ENCODE measurements at places on chromosomes 16 and 17. TPM values are rescaled to one million over a fixed set of nuclear protein-coding genes. Genes with fewer than 3 reads are reported as not detected.

CTRB2 gene
- not detected for total RNA-seq

SLC46A1 gene
- 2.5 TPM for total RNA-seq

KRTAP9-4 gene
- total RNA-seq, result not detected

HBA1 gene
- total RNA-seq, result not detected

SLFN12 gene
- total RNA-seq, result 56.1 TPM

ALG1 gene
- 38.5 TPM for total RNA-seq

CDH16 gene
- total RNA-seq, result not detected

ASGR1 gene
- 0.16 TPM for total RNA-seq

CTRB1 gene
- total RNA-seq, result not detected

SPATA20 gene
- total RNA-seq, result 35.7 TPM

KCNAB3 gene
- 0.45 TPM for total RNA-seq

TNP2 gene
- not detected for total RNA-seq

RNF112 gene
- not detected for total RNA-seq

KRTAP4-16 gene
- not detected for total RNA-seq

ATP1B2 gene
- not detected for total RNA-seq

CDK5R1 gene
- 2.9 TPM for total RNA-seq

GGA3 gene
- total RNA-seq, result 13.8 TPM

IL17C gene
- total RNA-seq, result not detected

CCDC78 gene
- total RNA-seq, result 0.26 TPM

CNOT1 gene
- 123 TPM for total RNA-seq

CCNF gene
- total RNA-seq, result 43.4 TPM

MRPL27 gene
- total RNA-seq, result 88.5 TPM

ALOX12 gene
- total RNA-seq, result not detected

WSCD1 gene
- 0.32 TPM for total RNA-seq

NXPH3 gene
- total RNA-seq, result 2.2 TPM

PPP1R27 gene
- not detected for total RNA-seq

CCDC40 gene
- 2.2 TPM for total RNA-seq

LLGL2 gene
- total RNA-seq, result 6.6 TPM

GPR142 gene
- total RNA-seq, result not detected

NOTUM gene
- total RNA-seq, result 2.4 TPM

CHMP6 gene
- total RNA-seq, result 26.3 TPM

EVI2A gene
- total RNA-seq, result 10.7 TPM

LGALS3BP gene
- 485 TPM for total RNA-seq

TNS4 gene
- not detected for total RNA-seq

MYOCD gene
- total RNA-seq, result 3.2 TPM

IRF8 gene
- total RNA-seq, result 0.56 TPM

NPB gene
- 0.84 TPM for total RNA-seq

PIRT gene
- not detected for total RNA-seq

ZNF385C gene
- total RNA-seq, result not detected

KRT26 gene
- total RNA-seq, result not detected

CIBAR2 gene
- total RNA-seq, result not detected

MED31 gene
- total RNA-seq, result 47.9 TPM

KIF1C gene
- 102 TPM for total RNA-seq

DOC2A gene
- not detected for total RNA-seq

CDH1 gene
- 0.03 TPM for total RNA-seq

Data from SJSA1 (cell line).